ENCODE measurements at places on chromosomes 6 and 20.

GRCh38 chr6:142637624-142638351 is 307.2 kb downstream of the HIVEP2 start:
- DNase-seq = no peak

DNA sequence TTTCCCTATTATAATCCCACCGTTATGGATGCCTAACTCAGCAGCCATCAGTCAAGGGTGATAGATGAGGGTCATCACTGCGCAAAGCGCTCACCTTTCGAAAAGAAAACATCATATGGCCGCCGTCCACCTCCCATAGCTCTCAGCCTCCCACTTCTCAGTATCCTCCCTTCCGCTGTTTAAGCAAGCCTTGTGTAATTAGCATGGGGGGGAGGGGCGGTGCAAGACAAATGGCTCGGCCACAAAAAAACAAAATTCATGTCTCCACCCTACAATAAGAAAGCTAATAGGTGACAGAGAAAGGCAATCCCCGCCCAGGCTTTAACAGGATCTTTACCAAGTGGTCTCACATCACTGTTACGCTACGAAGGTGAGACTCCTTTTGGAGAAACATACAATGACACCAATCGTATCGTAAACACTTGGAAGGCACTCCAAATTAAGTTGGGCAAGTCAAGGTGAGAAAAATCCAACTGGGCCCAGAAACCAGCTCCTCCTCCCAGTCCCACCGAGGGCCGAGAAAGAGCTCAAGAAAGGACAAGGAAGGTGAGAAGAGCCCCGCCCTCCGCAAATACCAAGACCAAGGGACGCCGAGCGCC is 645 bp downstream of the DDX39B start:
- DNase-seq = peak; percentile 84

DNA sequence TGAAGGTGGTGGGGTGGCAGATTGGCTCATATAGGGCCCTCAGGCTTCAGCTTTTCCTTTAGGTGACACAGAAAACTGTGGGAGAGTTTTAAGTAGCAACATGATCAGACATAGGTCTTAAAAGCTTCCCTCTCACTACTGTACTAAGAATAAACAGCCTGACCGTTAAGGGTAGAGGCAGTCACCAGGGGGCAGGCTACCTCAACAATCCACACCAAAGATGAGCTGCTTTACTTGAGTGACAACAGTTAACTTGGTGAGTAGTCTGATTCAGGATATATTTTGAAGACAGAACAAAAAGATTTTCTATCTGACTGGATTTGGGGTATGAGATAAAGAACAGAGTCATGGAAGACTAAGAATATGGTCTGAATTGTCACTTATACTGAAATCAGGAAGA is 193.1 kb upstream of the SHLD1 start:
- DNase-seq = peak; percentile 54

- no peak for DNase-seq
Measured at GRCh38 chr6:39439342-39440038, 117.0 kb upstream of the KCNK16 start.

GRCh38 chr6:45650524-45651135 is 272.9 kb upstream of the SUPT3H start:
- DNase-seq = no peak

GRCh38 chr20:14830899-14831298 is 493.5 kb upstream of the FLRT3 start:
- DNase-seq = no peak

GRCh38 chr6:148364056-148364824 is 21.6 kb downstream of the SASH1 start:
- no peak for DNase-seq

GRCh38 chr6:96276305-96276704 is 245.3 kb upstream of the UFL1 start:
- no peak for DNase-seq

DNA sequence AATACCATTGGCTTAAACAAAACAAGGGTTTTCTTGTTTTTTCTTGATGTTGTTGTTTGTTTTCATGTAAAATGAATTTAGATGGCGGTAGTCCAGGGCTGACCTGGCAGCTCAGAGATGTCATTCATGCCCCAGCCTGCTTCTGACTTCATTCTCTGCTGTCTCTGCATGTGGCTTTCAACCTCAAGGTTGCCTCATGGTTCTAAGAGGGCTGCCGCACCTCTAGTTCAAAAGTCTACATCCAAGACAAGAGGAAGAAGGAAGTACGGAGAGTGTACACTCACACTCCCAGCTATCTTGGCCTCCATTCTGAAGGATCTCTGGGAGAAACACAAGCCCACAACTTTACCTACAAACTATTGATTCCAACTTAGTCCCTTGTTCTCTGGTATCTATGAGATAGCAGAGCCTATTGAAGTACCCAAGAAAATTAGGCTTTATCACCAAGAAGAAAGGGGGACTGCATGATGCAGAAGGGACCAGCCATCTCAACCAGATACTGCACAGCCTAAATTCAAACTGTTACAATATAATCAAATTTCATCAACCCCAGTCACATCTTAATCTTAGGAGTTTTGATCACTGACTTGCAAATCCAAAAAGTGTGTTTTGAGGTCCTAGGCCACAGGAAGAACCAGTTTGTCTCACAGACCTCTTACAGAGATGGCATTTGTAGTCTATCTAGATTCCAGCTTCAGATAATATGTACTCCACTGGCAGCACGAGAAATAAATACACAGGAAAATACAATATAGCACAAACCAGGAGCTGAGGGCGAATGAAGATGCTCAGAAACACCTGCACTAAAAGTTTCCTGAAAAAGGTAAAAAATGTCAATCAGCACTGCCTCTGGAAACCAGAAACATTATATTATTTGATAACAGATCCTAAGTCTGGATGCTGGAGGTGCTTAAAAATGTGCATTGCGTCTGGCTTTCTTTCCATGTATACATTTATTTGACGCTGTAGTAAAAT is 866 bp upstream of the BTN3A3 start:
- DNase-seq = no peak

All from aorta (tissue), 5 donors.